Activated B cell treated with CpG ODN at 0.5 μM for 24 hours (primary cell): ENCODE measurements at places on chromosomes 11 and 22. TPM values are rescaled to one million over a fixed set of nuclear protein-coding genes. Genes with fewer than 3 reads are reported as not detected.

- DNase-seq = no peak
Observed at GRCh38 chr11:61091373-61092279, 10.7 kb upstream of the CD5 start.

- DNase-seq = no peak
Observed at GRCh38 chr11:8080674-8081590, at the start of gene TUB. TUB (plus strand) TSS chr11:8081211; CDS start chr11:8081511, 300 bp downstream.

GRCh38 chr11:75891947-75892739 lies 77.1 kb downstream of the UVRAG start:
- no peak for DNase-seq

DNA sequence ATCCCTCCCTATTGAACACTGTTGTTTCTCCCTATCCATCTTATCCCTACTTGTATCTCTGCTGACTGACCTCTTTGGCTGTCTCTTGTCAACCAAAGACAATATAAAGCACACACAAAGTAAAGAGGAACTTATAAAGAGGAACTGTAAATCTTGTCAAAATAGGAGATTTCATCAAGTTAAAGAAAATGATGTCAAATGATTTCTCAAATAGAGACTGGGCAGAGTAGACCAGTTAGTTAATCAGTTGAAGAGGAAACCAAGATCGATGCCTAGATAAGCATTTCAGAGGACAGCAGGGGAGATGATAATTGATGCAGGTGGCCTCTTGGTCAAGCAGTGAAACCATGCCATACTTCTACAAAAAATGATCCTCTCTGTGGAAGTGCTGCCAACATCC lies 22.7 kb downstream of the KCNQ1OT1 start:
- no peak for DNase-seq

DNA sequence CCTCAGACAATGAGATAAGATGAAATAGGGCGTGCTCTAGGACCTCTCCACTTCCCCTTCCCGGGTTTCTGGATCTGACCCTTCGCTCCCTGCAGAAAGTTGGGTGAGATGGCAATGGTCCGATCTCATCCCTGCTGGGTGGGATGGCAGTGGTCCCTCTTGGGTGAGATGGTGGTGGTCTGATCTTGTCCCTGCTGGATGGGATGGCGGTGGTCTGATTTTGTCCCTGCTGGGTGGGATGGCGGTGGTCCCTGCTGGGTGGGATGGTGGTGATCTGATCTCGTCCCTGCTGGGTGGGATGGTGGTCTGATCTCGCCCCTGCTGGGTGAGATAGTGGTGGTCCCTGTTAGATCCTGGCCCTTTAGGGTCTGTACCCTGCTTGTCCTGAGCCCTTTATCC lies 21.3 kb downstream of the ST14 start:
- no peak for DNase-seq

DNA sequence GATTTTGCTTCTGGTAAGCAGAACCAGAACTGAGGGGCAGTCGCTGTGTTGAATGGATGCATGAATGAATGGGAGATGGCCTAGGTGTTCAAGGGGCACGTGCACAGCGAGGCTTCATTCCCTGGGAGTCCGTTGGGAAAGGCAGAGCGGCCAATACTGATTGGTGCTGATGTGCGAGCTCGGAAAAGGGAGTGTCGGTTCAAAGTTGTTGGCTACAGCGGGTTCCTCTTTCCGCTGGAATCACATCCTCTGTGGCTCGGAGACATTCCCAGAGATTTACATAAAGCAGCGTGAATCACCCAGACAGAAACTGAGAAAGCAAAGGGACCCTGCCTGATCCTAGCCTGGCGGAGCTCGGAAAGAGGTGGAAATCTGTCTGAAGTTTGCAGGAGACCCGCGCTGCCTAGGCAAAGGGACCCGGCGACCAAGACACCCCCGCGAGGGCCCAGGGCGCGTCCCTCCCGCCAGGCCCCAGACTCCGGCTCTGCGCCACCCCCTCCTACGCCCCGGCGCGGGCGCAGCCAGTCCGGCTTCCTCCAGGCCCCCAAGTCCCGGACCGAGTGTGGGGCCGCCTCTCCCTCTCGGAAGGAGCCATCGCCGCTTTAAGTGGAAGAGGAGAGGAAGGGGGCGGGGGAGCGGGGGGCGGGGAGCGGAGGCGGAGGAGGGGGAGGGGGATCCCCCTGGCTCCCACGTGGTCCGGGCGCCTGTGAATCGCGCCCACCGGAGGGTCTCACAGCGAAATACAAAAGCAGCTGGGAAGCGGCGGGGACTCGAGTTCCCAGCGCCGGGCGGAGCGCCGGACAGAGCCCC lies at the start of gene FJX1:
TSS of gene FJX1 (plus strand) at position 774 of the 810 bp plus-strand sequence. CDS start 177 bp downstream, outside the sequence.
- DNase-seq = peak; percentile 15

DNA sequence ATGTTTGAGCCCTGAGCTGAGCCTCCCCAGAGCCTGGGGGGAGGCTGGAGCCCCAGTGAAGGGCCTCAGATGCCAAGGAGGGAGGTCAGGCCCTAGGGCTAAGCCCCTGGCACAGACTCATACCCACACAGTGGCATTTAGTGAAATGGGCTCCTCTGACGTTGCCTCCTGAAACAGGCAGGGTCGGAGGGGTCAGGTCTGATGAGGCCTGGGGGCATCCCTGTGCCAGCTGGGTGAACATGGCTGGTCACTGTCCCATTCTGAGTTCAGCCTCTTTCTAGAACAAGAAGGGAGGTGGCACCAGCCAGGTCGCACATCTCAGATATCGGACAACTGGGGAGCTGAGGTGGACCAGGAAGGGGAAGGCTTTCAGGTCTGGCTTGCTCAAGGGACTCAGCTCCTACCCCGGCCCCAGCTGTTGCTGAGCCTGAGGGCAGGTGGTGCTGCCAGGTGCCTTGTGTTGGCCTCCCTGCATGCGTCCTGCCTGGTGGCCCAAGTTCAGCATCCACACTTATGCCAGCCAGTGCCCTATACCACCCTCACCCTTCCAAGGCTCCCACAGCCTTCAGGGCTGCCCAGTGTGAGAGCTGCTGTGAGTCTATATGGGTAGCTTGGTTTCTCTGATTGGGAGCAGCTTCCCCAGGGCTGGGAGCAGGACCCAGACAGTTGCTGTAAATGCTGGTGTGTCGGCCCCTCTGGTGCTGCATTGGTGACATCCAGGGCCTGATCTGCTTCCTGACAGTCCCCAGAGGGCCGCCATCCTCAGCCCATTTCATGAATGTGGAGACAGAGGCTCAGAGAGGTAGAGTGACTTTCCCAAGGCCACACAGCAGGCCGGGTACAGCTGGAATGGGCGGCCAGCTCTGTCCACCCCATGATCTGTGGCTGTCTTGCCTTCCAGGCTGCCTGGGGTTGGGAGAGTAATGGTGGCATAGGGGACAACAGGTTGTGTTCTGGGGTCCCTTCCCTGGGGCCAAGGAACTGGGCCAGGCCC lies 32.8 kb upstream of the PPARA start:
- no peak for DNase-seq

- DNase-seq = no peak
Observed at GRCh38 chr11:36280531-36280930, 8.7 kb downstream of the COMMD9 start.

DNA sequence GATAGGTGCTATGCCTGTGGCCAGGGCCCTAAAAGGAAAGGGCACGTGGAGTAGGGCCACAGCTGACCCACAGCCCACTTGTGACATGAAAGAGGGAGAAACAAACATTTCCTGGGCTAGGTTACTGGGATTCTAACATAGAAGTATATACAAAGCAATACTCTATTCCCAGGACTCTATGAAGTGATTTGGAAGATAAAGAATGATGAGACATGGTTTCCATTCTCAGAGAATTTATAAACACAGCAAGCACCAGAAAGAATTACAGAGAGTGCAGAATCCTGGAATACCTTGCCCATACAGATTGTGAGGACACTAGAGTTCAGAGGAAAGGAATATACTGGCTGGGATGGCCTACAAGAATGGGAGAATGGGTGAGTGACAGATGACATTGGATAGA lies 86.4 kb downstream of the KIRREL3 start:
- DNase-seq = no peak

GRCh38 chr11:118592616-118593367 lies 14.6 kb upstream of the PHLDB1 start:
- no peak for DNase-seq

- DNase-seq = peak; percentile 45
Observed at GRCh38 chr22:21646608-21647590, 4.8 kb downstream of the SDF2L1 start.

- no peak for DNase-seq
Observed at GRCh38 chr11:110182886-110183285, 89.7 kb downstream of the ZC3H12C start.

GRCh38 chr11:129283141-129283540 lies 91.0 kb upstream of the ARHGAP32 start:
- no peak for DNase-seq

The IL10RA gene
- total RNA-seq = 303 and 350 TPM in 2 replicates

The KREMEN1 gene
- not detected in 2 replicates for total RNA-seq

The COX8A gene
- 182 and 217 TPM in 2 replicates for total RNA-seq

The OR56A1 gene
- not detected in 2 replicates for total RNA-seq
